ENCODE measurements at places on chromosomes 6 and 20.

- no peak for DNase-seq
Observed at GRCh38 chr6:3887150-3887700, 38.1 kb downstream of the FAM50B start.

DNA sequence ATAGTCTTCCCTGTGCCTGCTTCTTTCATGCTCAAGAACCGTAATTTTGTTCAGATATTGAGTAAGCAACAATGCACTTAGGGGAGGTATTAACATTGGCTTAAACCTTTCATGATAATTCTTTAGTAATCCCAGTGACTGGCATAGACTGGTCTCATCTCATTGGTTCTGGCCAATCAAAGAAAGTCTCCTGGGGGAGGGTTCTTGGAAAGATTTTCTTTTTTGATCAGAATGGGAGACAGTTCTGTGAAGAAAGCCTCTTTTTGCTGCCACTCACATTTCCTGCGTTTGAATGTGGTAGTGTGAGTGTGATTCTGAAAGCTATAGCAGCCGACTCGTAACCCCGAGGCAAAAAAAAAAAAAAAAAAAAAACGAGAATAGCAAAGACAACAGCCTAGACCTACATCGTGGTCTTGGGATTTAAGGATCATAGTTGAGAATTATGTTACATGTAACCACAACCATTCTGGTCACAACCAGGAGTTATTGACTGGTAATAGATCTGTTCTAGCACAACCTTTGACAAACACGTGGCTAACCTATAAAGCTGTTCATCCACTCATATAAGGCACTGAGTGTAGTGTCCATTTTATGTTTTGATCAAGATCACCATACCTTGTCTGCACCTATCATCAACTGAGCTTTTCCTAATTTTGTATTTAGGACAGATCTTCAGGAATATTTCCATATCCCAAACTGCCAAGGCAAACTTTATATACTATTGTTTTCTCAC is 15.1 kb upstream of the TMEM217 start:
- DNase-seq = no peak

DNA sequence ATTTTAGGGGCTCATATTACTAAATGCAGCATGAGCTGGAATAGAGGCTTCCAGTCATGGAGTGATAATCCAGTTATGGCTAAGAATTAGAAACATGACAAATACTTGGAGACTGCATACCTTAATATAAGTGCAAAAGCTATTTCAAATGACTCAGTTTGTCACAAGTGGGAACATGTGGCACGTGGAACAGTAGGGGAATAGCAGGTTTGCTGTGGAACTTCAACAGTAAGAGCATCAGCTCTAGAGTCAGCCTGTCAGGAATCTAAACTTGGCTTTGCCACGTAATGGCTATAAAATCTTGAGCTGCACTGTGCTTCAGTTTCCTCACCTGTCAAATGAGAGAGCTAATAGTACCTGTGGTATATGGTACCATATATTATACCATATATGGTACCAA is 62.1 kb downstream of the HTR1B start:
- no peak for DNase-seq

- DNase-seq = no peak
Observed at GRCh38 chr6:97440590-97441176, 157.7 kb upstream of the MMS22L start.

- no peak for DNase-seq
Observed at GRCh38 chr20:32069711-32070110, 17.7 kb downstream of the HCK start.

- no peak for DNase-seq
Observed at GRCh38 chr6:19333936-19334335, 503.2 kb upstream of the ID4 start.

DNA sequence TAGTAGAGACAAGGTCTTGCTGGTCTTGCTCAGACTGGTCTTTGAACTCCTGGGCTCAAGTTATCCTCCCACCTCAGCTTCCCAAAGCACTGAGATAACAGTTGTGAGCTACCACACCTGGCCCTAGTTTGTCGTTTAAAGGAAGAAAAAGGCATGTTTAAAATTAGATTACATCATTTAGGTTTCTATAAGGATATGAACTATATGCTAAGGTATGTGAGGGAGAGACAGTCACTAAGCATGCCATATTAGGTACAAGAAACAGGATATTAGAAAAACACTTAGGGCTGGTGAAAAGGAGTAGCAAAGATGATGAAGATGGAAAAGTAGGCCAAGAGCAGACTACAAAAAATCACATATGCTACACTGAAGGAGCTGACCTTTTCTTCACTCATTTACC is 106.4 kb downstream of the ASCC3 start:
- no peak for DNase-seq

GRCh38 chr6:1212919-1213318 is 99.0 kb upstream of the FOXQ1 start:
- no peak for DNase-seq

- DNase-seq = no peak
Observed at GRCh38 chr6:79073888-79074287, 4.2 kb downstream of the PHIP start.

DNA sequence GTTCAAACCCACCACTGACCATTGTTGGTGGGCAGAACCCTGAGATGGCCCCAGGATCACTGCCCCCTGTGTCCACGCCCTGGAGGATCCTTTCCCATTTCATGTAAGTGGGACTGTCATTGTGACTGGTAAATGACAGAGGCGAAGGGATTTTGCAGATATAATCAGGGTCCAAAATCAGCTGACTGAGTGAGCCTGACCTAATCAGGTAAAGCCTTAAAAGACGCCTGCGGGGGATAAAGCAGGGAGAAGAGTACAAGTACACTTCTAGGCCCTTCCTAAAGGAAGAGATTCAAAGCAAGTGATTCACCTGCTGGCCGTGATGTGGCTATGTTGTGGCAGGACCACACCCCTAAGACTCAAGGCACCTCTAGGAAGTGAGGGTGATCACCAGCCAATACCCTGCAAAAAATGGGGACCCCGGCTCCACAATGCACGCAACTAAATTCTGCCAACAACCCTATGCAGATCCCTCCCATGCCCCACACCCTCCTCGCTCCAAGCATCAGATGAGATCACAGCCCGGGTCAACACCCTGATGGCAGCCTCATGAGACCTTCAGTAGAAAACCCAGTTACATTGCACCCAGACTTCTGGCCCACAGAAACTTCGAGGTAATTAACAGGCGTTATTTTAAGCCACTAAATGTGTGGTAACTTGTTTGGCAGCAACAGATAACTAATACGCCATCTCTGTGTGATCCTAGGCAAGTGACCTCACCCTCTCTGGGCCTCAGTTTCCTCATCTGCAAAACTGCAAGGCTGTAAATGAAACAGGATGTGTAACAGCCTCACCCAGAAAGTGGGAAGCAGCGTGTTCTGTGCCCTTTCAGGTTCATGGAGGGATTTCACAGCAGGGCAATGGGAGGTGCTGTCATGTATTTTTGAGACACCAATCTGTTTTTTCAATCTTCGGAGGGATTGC is 11.3 kb downstream of the PREX1 start:
- no peak for DNase-seq

DNA sequence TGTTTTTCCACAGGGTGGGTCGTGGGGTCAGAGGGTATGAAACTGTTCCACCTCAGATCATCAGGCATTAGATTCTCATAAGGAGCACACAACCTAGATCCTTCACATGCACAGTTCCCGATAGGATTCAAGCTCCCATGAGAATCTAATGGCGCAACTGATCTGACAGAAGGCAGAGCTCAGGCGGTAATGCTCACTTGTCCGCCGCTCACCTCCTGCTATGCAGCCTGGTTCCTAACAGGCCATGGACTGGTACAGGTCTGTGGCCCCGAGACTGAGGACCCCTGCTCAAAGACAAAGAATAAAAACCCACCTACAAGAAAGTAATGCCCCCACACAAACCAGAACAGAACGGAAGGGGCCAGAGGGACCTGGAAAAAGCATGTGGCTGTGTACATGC is 76.1 kb upstream of the SNX9 start:
- DNase-seq = no peak

DNA sequence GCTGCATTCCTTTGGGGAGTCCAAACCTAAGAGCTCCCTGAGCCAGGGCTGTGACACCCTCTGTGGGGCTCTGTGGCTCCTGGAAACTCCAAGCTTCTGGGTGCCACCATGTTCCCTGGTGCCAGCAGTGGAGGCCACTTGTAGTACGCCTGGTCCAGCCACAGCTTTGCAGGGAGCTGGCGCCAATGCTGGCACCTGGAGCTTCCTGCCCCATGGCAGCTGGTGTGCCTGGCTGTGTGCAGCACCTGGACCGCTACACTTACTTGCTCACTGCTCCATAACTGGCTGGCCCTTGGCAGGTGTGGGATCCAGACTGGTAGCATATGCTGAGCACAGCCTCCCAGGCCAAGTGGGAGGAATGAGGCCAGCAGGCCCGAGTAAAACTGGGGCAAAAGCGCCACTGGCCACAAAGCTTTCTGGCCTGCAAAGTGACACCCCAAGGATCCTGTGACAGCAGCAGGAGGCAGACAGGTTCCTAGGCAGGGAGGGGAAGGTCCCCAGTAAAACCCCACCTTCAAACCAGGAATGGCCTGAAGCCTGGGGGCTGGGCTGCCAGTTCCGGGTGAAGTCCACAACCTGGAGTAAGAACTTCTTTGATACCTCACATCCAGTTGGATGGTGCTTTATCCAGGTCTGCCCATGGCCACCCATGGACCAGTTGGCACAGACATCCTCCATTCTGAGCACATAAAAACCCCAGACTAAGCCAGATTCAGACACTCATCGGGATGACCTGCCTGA is 461.0 kb downstream of the TBC1D32 start:
- DNase-seq = no peak

DNA sequence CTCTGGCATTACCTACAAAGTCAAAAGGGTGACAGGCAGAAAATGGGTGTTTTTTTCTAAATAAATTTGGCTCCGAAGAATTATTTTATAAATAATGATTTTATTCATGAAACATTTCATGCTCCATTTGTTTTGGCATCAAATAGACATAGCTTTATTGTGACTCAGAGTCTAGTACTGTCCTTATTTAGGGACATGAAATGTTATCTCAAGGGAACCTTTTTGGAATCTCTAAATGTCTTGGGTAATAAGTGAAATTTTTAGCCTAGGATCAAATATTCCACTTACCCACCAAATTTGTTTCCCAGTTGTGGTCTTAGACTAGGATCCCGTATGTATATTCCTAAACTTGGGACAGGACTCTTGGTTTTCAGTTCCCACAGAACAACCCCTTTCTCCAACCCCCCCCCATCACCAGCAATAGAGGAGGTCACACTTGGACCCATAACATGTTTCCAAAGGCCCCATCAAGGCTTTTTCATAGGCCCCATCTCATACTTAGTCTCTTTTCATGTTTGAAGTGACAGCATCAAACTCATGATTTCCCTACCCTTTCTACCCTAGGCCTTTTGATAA is 81.8 kb downstream of the JAG1 start:
- DNase-seq = no peak

DNA sequence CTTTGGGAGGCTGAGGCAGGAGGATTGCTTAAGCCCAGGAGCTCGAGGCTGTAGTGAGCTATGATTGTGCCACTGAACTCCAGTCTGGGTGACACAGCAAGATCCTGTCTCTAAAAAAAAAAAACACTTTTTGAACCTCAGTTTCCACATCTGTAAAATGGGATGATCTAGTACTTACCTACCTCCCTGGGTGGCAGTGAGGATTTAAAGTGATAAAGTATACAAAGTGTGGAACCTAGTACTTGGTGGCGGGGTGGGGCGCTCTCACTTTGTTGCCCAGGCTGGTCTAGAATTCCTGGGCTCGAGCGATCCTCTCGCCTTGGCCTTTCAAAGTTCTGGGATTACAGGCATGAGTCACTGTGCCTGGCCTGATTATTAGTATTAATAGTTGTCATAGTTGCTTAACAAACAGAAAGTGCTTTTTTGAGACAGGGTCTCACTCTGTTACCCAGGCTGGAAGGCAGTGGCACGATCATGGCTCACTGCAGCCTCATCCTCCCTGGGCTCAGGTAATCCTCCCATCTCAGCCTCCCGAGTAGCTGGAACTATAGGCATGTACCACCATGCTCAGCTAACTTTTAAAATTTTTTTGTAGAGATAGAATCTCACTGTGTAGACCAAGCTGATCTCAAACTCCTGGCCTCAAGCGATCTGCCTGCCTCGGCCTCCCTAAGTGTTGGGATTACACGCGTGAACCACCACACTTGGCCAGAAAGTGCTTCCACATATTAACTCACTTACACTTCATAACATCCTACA is 7.0 kb upstream of the PLTP start:
- no peak for DNase-seq

- no peak for DNase-seq
Observed at GRCh38 chr6:118353564-118353963, 194.5 kb upstream of the PLN start.

- no peak for DNase-seq
Observed at GRCh38 chr20:35618263-35619131, 2.9 kb downstream of the SPAG4 start.

GRCh38 chr20:2023151-2023550 is 29.3 kb upstream of the PDYN start:
- no peak for DNase-seq

- DNase-seq = no peak
Observed at GRCh38 chr20:10856237-10857015, 182.6 kb upstream of the JAG1 start.

DNA sequence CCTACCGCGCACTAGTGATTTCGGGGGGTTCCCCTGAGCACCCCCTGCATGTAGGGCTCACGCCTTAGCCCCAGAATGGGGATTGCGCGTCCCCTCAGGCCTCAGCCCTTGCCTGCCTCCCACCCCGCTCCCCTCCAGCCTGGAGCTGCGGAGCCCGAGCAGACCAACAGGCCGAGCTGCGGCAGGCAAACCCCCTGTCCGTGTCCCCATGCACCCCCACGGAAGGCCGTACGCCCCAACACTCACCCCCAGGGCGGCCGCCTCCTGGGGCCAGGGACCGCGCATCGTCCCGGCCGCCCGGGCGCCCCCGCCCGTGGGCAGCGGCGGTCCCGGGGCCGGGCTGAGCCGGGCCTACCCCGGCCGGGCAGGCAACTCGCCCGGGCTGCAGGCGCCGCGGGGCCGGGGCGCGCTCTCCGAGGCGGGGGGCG is 1.2 kb upstream of the KCNB1 start:
- no peak for DNase-seq

DNA sequence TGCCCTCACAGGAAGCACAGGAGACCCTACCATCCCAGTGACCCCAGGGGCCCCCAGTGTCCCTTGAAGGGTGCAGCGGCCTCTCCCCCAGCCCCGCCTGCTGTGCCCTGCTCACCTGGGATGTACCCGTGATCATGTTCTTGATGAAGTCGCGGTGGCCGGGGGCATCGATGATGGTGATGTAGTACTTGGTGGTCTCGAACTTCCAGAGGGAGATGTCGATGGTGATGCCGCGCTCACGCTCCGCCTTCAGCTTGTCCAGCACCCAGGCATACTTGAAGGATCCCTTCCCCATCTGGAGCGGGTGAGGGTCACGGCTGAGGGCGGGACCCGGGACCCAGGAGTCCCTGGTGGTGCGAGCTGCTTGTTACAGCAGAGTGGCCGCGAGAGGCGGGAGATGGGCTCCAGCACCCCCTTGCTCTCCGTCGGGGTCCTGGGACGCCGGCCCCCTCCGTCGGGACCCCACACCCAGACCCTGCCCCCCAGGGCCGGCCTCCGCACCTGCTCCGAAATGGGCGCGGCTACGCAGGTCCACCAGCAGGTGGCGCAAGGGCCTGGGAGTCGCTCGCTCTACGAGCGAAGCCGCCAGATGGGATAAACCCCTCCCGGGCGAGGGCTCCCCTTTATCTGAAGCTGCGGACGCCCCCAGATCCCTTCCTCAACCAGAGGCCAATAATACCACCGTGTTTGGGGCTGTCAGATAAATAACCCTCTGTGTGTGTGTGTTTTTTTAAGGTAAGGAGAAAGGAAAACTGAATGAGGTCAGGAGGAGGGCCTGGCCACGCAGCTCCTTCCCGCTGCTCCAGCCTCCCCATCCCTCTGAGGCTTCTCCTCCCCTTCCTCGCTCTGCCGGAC is 2.9 kb downstream of the EEF1A2 start:
- DNase-seq = peak; percentile 86

GRCh38 chr6:44353336-44353735 is 10.9 kb downstream of the SPATS1 start:
- no peak for DNase-seq
